ENCODE measurements at places on chromosomes 1 and 21. TPM values are rescaled to one million over a fixed set of nuclear protein-coding genes. Genes with fewer than 3 reads are reported as not detected.

GRCh38 chr1:246683521-246683920 is 40.7 kb upstream of the SCCPDH start:
- no peaks in the 10 kb centered on the region for H3K4me1 ChIP-seq
- no peaks in the 10 kb centered on the region for H3K36me3 ChIP-seq
- no peak overlapping the region for H3K4me3 ChIP-seq
- no peak overlapping the region for H3K27ac ChIP-seq

DNA sequence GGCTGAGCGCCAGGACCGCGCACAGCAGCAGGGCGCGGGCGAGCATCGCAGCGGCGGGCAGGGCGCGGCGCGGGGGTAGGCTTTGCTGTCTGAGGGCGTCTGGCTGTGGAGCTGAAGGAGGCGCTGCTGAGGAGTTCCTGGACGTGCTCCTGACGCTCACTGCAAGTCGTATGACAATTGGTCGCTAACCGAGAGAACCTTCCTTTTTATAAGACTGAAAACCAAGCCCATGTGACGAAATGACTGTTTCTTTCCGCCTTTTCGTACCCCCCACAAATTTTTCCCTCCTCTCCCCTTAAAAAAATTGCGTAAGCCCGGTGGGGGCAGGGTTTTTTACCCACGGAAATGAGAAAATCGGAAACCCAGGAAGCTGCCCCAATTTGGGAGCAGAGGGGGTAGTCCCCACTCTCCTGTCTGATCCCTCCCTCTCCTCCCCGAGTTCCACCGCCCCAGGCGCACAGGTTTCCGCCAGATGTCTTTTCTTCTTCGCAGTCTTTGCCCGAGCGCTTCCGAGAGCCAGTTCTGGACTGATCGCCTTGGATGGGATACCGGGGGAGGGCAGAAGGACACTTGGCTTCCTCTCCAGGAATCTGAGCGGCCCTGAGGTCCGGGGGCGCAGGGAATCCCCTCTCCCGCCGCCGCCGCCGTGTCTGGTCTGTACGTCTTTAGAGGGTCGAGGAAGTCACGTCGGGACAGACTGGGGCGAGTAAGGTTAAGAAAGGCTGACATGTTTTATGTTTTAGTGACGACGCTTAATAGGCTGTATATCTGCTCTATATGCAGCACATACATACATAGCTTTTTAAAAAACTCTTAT is at the start of gene PTGS2:
Gene PTGS2 (minus strand): TSS at position 179 of the 817 bp plus-strand sequence. CDS start 133 bp downstream, at position 46.
- peak; percentile 84 for DNase-seq
- no peaks in the 10 kb centered on the region for H3K36me3 ChIP-seq
- peak within 1 kb of the TSS; percentile 51 for H3K27ac ChIP-seq
- no peaks in the 10 kb centered on the region for H3K27me3 ChIP-seq
- no peaks in the 10 kb centered on the region for H3K4me1 ChIP-seq

DNA sequence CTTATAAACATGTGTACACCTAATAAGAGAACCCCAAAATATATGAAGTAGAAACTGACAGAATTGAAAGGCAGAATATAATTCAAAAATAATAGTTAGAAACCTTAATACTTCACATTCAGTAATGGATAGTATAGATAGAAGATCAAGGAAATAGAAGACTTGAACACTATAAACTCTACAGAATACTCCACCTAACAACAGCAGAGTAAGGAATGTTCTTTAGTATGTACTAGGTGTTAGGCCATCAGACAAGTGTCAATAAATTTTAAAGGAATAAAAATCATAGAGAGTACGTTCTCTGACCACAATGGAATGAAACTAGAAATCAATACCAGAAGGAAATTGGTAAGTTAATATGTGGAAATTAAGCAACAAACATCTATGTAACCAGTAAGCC is 16.6 kb downstream of the ZNF644 start:
- H3K4me1 ChIP-seq, result no peaks in the 10 kb centered on the region
- DNase-seq, result no peak
- no peaks in the 10 kb centered on the region for H3K36me3 ChIP-seq

- DNase-seq, result no peak
- no peaks in the 10 kb centered on the region for H3K4me1 ChIP-seq
- H3K4me3 ChIP-seq, result no peak overlapping the region
- H3K36me3 ChIP-seq, result no peaks in the 10 kb centered on the region
- peaks cover 27% of the 10 kb centered on the region for H3K27me3 ChIP-seq
Measured at GRCh38 chr1:46804027-46804889, 5.4 kb downstream of the CYP4B1 start.

DNA sequence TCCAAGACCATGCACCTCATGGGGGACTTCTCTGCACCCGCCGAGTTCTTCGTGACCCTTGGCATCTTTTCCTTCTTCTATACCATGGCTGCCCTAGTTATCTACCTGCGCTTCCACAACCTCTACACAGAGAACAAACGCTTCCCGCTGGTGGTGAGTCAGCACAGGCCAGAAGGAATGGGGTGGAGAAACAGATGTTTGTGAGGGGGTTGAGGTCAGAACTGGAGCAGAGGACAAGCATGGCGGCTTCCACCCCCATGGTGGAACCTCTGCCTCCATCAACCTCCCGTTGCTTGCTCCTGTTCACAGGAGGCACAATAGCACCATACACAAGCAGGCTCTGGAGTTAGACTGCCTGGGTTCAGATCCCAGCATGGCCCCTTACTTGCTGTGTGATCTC is 6.9 kb upstream of the ATXN7L2 start:
- H3K27me3 ChIP-seq, result peaks cover 14% of the 10 kb centered on the region
- H3K4me1 ChIP-seq, result peaks cover 3% of the 10 kb centered on the region
- H3K4me3 ChIP-seq, result no peak overlapping the region
- H3K36me3 ChIP-seq, result no peaks in the 10 kb centered on the region
- no peak for DNase-seq

DNA sequence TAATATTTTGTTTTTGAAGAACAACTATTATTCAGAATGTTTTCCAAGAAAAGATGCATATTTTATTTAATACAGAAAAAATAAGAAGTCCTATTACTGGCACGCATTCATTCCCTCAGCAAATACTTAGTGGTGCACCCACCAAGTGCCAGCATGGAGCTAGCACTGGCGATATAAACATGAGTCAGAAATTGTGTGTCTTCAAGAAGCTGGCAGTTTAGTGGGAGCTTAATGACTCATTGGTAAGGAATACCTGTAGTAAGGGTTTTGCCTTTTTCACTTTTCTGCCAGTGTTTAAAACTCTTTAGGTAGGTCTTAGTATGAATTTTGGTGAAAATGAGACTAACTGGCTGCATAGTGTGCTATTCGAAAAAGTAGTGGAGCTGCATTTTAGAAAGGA is 6.3 kb downstream of the MAGI3 start:
- no peaks in the 10 kb centered on the region for H3K27me3 ChIP-seq
- H3K4me1 ChIP-seq, result peaks cover 4% of the 10 kb centered on the region
- DNase-seq, result peak; percentile 64
- H3K27ac ChIP-seq, result no peak overlapping the region

Gene SH2D2A
- 4.8 TPM for total RNA-seq
